ENCODE measurements at places on chromosomes 16 and 17.

DNA sequence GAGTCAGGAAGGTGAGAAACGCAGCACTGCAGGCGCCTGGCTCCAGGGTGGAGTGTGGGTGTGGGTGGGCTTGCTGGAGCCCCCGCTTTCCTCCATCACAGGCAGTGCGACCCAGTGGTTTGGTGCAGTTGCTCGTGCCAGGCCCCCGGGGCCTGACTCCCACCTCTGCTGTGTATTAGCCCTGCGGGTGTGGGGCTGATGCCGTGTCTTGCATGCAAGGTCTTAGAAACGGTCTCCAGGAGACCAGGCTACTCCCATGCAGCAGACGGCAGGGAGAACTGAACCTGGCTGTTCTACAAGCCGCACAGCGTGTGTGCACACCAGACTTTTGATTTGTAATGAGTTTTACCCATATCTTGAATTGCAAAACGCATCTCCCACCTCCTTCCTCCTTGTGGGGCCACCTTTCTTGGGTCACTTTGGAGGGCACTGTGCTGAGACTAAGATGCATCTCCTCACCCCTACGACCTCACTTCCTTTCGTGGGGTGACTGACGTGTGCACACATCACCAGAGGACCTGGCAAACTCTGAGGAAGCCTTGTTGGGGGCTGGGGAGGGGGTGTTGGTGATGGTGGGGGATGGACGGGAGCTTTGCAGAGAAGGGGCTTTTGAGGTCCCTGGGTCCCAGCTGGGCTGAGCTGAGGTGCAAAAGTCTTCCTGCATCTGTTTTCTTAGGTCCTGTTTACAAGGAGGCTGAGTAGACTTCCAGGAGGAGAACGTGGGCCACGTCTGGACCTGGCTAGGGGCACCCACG, 101.8 kb upstream of the TNRC6C start:
- DNase-seq, result no peak

DNA sequence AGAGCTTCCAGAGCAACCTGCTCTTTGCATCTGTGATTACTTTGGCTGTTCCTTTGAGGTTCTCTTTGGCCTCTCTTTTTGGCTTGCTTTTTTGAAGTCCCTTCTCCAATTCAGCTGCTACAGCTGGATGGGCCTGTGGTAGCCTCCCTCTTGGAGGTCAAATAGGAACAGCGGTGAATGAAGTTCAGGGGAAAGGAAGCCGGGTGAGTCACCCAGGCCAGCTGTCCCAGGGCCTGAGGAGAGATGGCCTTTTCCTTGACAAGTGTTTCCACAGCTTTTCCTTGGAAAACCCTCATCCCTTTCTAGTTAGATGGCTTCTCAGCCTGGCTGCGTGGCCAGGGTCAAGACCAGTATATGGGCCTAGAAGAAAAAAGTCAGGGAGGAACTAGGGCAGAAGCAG, 103.1 kb downstream of the STX8 start:
- no peak for DNase-seq

- DNase-seq, result no peak
These were observed 15.4 kb downstream of the CLUH start for GRCh38 chr17:2695961-2696760.

GRCh38 chr17:50514936-50515702, 6.9 kb downstream of the MYCBPAP start:
- DNase-seq, result no peak

- no peak for DNase-seq
These were observed 24.9 kb upstream of the MYH2 start for GRCh38 chr17:10574324-10574723.

DNA sequence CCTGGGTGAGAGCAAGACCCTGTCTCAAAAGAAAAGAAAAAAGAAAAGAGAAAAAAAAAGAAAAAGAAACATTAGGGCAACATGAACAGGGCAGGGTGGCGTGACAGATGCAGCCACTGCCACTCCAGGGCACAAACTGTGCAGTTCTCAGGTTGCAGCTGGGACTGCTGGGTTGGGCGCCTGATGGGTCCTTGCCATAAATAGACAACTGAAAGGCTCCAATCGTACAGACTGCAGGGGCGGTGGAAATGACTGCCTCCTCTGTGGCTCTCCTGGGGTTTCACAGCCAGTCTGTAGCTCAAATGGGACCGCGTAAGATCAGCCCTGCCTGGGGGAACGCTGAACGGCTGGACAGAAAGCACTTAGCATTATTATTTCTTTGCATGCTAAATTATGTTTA, 130.7 kb downstream of the CPPED1 start:
- no peak for DNase-seq

DNA sequence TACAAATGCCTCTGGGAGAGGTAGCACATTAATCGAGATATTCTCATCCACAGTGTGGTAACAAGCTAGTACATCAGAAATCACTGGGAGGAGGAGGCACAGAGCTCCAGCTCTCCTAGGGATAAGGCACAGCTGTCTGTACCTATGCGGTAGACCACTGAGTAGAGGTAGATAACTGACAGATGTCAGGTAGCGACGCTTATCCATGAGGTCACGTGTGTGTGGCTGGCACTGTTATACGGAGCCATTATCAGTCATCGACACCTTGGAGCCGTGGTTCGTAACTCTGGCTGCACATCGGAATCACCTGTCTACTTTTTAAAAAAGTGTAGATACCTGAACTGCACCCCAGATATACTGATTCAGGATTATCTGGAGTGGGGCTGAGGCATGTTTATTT, 102.4 kb downstream of the SNX11 start:
- DNase-seq, result no peak

DNA sequence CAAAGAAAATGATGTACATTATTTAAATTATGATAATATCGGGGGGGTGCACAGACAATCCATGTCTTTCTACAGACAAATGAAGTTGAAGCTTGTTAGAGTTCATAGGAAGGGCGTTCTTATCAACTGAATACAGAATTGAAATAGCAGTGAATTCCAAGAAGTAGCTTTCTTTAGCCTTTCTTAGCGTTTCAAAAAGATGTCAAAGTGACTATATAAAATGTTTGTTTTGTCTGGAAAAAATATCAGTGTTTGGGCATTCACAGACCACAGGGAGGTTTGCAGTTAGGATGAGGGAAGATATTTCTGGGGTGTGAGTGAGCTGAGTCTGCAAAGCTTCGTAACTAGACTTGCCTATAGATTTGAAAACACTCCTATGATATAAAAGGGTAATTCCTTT, 55.0 kb downstream of the STX8 start:
- DNase-seq, result no peak

GRCh38 chr16:19136549-19137196, 22.9 kb downstream of the ITPRIPL2 start:
- DNase-seq, result no peak

- DNase-seq, result no peak
These were observed 12.8 kb downstream of the AXIN1 start for GRCh38 chr16:339680-340079.

Measured in activated CD8-positive, alpha-beta memory T cell treated with anti-CD3 and anti-CD28 coated beads for 1 hour (primary cell).